Stimulated activated CD4-positive, alpha-beta T cell treated with anti-CD3 and anti-CD28 coated beads, Interleukin-4, amount 100 ng/mL, for 1 hour (primary cell): ENCODE measurements at places on chromosomes 1 and 21.

GRCh38 chr1:214496126-214496525 lies 55.3 kb downstream of the PTPN14 start:
- no peak for DNase-seq

GRCh38 chr1:194477908-194478307 lies 1291.5 kb upstream of the B3GALT2 start:
- DNase-seq: no peak

GRCh38 chr1:212007886-212008285 lies 27.5 kb downstream of the INTS7 start:
- no peak for DNase-seq

- no peak for DNase-seq
These were observed 56.3 kb downstream of the ZP4 start for GRCh38 chr1:237834461-237834860.

GRCh38 chr1:112840631-112841624 lies 115.1 kb downstream of the SLC16A1 start:
- no peak for DNase-seq

GRCh38 chr21:43317959-43318358 lies 109.0 kb downstream of the SIK1 start:
- no peak for DNase-seq

DNA sequence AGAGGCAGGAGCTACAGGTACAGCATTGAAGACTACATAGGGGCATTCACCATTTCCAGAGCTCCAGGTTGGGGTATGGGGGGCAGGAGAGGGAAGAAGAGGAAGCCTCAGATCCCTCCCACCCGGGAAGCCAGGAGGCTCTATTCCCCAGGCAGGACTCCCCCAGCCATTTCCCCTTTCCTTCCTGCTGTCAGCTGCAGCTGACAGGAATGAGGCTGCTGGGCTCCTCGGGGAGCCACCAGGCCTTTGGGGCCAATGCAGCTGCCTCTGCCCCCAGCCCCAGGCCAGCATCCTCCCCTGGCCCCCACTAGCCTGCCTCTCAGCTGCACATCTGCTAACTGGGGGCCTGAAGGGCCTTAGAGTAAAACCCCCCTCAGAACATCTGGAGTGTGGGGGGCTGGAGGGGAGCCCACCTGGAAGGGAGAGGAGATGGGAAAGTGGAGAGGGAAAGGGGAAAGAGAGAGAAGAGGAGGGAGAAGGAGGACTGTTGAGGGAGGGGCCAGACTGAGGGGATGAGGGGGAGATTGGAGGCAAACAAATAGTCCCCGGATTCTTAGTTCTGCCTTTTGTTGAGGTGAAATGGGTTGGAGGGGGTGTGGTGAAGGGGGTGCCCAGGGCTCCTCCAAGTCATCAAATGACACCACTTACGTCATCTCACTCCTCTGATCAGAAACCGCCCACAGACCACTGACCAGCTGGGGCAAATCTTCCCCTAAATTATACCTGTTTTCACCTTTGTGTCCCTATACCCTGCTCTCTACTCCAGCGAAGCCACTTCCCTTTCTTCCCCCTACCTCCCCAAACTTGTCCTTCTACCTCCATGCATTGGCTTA lies 58.0 kb downstream of the LGR6 start:
- DNase-seq: no peak

- DNase-seq: no peak
These were observed 1036.4 kb downstream of the ADGRL2 start for GRCh38 chr1:82836973-82837680.

DNA sequence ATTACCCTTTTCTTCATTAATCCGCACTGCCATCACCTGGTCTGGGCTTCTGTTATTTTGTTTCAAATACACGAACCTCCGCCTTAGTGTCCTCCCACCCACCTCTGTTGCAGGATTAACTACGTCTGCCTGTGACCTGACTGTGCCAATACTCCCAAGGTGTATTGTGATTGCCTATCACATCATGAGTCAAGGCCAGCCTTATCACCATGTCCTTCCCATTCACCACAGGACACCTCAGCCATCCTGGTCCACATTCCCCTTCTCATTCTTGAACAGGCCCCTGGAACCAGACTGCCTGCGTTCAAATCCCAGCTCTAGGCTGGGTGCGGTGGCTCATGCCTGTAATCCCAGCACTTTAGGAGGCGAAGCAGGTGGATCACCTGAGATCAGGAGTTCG lies 14.4 kb downstream of the F11R start:
- no peak for DNase-seq

DNA sequence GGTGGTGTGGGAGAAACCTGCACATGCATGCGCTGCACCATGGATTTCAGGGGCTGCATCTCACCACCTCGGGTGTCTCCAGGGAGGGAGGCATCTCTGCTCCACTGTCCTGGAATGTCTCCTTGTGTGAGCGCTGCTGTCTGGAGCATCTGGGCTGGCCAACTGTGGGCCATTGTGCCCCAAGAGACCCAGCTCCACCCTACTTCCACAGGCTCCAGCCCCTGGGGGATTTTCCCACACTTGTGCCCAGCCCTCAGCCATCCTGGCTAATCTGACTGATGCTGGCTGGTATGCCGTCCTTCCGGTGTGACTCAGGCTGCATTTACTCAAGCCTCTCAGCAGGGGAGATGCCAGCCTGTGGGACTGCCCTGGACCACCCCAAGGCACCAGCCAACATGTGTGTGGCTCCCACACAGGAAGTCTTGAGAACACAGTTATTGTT lies 62.0 kb downstream of the TRIM11 start:
- no peak for DNase-seq

GRCh38 chr1:228866468-228866867 lies 131.2 kb downstream of the RHOU start:
- DNase-seq: no peak

- no peak for DNase-seq
These were observed 66.0 kb downstream of the NRIP1 start for GRCh38 chr21:14998784-14999183.

DNA sequence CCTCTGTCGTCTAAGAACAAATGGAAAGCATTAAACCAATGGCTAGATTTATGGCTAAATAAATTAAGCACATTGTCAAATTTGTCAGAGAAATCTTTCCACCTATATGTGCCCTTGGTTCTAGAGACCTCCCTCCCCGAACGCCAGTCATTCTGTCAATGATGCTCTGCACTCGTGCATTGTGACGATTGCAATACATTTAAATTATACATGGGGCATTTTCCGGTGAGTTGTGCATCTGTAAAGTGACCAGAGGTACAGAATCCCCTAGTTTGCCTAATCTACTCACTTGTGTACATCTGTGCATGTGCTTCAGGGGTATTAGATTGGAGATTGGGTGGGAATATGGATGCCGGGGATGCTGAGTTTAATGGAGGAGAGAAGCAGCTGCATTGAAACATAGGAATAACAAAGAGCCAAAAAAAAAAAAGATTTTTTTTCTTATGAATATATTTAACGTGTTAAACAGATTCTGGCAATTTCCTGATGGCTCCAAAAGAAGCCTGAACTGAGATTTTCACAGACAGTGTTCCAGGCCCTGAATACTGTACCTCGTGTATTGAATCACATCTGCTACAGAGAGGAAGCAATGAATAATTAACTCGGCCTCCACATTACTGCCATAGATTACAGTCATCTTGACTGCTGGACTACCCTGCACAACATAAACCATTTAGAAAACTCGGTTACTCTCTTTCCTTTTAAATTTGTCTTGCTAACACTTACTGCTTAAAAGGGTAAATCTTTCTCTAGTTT lies 149.0 kb upstream of the C1orf87 start:
- DNase-seq: no peak

DNA sequence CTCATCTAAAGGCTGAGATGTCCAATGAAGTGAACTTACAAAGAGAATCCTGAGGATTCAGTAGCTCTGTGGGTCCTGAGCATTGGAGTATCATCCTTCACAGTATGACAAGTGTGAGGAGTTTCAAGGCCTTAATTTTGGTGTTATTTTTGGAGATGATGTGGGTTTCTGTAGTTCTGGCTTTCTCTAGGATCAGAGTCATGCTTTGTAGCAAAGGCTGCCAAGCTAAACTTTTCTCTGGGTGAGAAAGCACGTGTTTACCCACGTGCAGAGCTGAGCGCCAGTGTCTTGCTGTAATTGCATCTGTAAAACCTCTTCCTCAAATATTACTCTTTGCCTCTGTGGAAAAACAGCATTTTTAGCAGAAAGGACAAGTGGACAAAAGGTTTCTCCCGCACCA lies 387.8 kb upstream of the LYPLAL1 start:
- no peak for DNase-seq
